ENCODE measurements at places on chromosomes 3 and 15.

- DNase-seq: no peak
These were observed 193.1 kb downstream of the ABHD5 start for GRCh38 chr3:43883729-43884396.

- no peak for DNase-seq
These were observed 7.1 kb downstream of the ECE2 start for GRCh38 chr3:184282941-184283340.

- no peak for DNase-seq
These were observed 19.0 kb downstream of the CISH start for GRCh38 chr3:50592568-50592967.

DNA sequence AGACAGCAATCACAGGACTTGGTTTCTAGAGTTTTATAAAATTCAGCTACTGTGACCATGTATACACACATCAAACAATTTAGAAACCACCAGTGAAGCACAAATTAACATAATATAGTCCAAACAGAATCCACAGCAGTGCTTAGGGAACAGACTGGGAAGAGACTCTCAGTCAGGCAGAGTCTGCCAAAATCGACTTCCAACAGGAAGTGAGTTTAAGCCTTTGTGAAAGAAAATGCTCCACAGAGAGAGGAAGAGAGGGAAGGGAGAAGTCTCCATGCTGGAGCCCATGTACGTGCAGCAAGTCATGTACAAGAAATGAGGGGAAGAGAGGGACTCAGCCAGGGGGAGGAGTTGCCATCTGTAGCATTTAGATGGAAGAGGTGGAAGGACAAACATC lies 172.6 kb downstream of the IL5RA start:
- DNase-seq: no peak

Data from RCC 7860 (cell line).